Right renal cortex interstitium (tissue), 3 donors: ENCODE measurements at places on chromosomes 5 and 9.

DNA sequence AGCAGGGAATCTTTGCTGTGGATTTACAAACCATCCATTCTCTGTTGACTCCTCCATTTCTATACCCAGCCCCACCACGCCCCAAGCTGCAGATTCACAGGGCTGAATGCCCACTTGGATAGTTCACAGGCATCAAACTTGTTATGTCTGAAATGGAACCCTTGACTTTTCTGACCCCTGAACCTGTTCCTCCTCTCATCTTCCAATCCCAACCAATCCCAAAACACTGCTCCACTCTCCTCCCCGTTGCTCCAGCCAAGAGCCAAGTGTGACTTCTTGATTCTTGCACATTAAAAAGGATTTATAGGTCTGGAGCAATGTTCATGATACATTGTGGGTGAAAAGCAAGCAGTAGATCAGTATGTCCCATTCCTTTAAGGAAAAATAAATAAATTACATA lies 145.6 kb downstream of the DAB2IP start:
- peak; percentile 46 for DNase-seq

DNA sequence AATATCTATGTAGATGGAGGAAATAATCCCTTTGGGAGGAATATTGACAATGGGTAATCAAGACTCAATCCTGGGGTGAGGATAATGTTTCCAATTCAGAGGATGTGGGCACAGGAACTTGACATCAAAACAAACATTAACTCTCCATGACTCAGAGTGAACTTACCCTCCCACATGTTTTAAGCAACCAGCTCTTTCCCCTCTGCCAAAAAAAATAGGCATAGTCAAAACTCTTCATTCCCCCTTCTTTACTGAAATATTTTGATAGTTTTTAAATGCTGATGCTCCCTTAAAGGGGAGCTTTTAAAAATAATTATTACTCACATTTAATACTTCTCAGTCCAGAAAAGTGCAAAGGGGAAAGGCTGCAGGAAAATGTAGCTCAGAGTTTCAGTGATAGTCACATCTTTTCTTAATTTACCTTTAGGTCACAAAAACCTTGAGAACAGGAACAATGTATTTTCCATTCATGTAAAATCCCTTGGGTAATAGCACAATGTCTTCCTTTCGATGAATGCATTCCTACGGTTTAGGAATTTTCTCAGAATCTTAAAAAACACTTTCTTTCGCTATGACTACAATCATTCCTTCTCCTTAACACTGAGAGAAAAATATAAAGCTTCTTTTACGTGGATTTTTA lies 298.4 kb upstream of the GRAMD2B start:
- no peak for DNase-seq

GRCh38 chr5:153256-153655 lies 38.0 kb upstream of the LRRC14B start:
- DNase-seq: no peak

GRCh38 chr9:99666571-99666970 lies 155.1 kb upstream of the NR4A3 start:
- no peak for DNase-seq

DNA sequence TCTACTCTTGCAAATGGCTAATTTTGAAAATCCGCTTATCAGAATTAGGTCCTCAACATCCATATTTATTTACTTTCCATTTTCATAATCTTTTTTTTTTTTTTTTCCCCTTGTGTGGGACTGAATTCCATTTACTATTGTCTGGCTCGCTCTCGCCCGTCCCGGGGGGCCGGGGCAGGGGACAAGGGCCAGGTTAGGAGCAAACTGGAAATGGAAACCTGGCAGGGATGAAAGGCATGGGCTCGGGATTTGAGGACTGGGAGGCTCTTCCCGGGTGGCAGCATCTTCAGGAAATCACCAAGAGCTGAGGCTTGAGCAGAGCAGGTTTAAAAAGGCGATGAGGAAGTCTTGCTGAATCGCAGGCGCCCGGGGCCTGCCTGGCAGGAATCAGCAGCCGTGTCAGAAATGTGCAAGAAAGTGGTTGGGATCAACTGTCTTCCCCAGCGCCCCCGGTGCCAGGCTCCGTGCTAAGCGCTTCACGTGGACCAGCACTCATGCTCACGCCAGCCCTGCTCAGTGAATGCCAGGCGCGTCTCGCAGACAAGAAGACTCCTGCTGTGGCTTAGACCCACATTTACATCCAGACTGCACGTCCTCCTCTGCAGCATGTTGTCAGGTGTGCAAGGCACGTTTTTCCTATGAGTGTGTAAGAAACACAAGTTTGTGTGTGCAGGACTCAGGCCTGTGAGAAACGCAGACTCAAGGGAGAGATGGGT lies 66.3 kb upstream of the UNC5A start:
- DNase-seq: no peak
